HCT116 (cell line): ENCODE measurements at places on chromosomes 13 and 19. TPM values are rescaled to one million over a fixed set of nuclear protein-coding genes. Genes with fewer than 3 reads are reported as not detected.

ZNF677 gene
- total RNA-seq = 0.34 TPM

UTP14C gene
- 9.0 TPM for total RNA-seq

GRCh38 chr13:88675347-88675996 is 1004.3 kb downstream of the SLITRK5 start:
- no peak for DNase-seq
- no peaks in the 10 kb centered on the region for H3K36me3 ChIP-seq
- H3K4me1 ChIP-seq = no peaks in the 10 kb centered on the region
- no peak overlapping the region for H3K27ac ChIP-seq

GRCh38 chr13:99556867-99557443 is 55.7 kb downstream of the TM9SF2 start:
- no peaks in the 10 kb centered on the region for H3K4me1 ChIP-seq
- H3K36me3 ChIP-seq = peaks cover 13% of the 10 kb centered on the region; the same call in 1 of the 2 replicates
- H3K4me3 ChIP-seq = no peak overlapping the region
- no peaks in the 10 kb centered on the region for H3K27me3 ChIP-seq
